Activated naive CD4-positive, alpha-beta T cell treated with anti-CD3 and anti-CD28 coated beads, Interleukin-2, amount 50 U/mL, for 72 hours (primary cell): ENCODE measurements at places on chromosomes 5 and 9.
A peak's percentile ranks its signal among the peaks of the same experiment; 100 is the strongest.

DNA sequence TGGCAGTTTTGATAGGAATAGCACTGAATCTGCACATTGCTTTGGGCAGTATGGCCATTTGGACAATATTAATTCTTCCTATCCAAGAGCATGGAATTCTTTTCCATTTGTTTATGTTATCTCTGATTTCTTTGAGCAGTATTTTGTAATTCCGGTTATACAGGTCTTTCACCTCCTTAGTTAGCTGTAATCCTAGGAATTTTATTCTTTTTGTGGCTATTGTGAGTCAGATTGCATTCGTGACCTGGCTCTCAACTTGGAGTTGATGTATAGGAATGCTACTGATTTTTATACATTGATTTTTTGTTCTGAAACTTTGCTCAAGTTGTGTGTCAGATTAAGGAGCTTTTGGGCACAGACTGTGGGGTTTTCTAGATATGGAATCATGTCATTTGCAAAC, 24.0 kb downstream of the TMEM161B start:
- DNase-seq, result no peak

- no peak for DNase-seq
Measured at GRCh38 chr5:88487066-88487465, 218.4 kb upstream of the TMEM161B start.

DNA sequence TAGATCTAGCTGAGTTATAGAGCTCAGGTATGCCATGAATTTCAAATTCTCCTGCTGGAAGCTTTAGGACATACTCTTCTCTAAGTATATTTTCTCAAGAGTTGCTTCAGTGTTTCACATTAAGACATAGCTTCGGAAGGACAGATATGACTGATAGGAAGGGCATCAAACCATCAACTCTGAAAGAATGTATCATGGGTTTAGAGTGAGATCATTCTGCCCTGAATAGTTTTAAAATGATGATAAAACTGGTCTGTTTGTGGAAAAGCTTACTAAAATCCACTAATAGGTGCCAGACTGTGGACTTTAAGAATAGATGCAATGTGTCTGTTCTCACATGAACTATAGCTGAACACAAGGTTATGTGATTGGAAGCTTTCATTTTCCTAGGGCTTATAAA, 8.4 kb downstream of the SPEF2 start:
- no peak for DNase-seq

- no peak for DNase-seq
Measured at GRCh38 chr9:113641100-113641885, 177.8 kb downstream of the RGS3 start.

DNA sequence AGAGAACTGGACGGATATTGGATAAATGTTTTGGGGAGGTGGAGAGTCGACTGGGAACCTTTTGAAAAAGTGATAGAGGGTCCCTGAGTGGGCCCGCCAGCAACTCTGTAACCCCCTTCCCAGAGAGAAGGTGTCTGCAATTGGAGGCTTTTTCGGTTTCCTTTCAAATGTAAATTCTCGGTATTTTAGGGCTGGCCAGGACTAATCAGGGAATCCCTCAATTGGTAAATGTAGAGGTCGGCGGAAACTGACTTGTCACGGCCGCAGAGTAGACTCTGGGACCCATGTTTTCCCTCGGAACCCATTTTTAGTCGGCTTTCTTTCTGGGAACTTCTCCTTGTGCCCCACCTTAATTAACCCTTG, 524 bp downstream of the CCNB1 start:
- no peak for DNase-seq

GRCh38 chr5:141814064-141814964, 63.9 kb downstream of the PCDH1 start:
- peak; percentile 60 for DNase-seq

DNA sequence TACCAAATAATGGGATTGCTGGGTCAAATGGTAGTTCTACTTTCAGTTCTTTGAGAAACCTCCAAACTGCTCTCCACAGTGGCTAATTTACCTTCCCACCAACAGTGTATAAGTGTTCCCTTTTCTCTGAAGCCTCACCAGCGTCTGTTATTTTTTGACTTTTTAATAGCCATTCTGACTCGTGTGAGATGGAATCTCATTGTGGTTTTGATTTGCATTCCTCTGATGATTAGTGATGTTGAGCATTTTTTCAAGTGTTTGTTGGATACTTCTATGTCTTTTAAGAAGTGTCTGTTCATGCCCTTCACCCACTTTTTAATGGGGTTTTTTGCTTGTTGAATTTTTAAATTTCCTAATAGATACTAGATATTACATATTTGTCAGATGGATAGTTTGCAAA, 28.4 kb upstream of the SUSD1 start:
- no peak for DNase-seq

- DNase-seq, result no peak
Measured at GRCh38 chr9:15842051-15842450, 289.2 kb downstream of the CCDC171 start.

DNA sequence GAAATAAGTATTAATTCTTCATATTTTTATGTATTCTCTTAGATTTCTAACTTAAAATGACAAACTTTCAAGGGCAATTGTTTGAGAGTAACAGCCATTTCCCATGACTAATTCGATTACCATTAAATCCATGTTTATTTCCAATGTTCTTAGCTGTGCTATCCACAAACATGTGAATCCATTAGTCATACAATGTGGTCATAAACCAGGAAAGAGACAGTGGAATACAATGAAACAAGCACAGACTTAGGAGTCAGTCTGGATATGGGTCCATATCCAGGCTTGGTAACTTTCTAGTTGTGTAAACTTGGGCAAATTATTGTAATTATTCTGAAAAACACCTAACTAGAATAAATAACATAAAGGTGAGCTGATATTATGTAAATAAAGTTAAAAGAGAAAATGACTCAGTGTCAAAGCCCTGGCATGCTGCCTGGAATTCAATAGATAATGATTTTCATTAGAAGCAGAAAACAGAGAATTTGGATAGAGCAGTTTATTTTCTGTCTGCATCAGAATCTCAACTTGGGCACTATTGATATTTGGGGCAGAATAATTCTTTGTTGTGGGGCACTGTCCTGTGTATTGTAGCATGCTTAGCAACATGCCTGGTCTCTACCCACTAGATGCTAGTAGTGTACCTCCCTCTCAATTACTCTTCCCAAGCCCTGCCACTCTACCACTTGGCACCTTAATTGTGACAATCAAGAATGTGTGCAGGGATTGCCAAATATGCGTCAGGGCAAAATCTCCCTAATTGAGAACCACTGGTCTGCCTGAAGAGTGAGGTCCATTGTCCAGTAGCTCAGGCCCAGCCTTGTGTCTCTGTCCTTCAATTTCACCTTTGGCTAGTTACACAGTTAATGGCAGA, 44.7 kb upstream of the SLC27A6 start:
- no peak for DNase-seq

DNA sequence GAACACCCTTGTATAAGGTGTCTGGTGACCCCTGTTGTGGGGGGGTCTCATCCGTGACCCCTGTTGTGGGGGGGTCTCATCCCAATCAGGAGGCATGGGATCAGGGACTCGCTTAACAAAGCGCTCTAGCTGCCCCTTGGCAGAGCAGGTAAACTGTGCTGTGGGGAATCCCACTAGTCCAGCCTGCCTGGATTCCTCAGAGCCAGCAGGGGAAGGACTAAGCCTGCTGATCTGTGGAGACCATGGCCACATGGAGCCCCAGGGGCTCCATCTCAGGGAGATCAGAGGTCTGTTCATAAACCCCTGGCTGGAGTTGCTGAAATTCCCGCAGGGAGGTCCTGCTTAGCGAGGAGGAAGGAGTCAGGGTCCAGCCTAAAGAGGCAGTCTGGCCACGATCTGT, 45.8 kb upstream of the TXNDC8 start:
- DNase-seq, result no peak

DNA sequence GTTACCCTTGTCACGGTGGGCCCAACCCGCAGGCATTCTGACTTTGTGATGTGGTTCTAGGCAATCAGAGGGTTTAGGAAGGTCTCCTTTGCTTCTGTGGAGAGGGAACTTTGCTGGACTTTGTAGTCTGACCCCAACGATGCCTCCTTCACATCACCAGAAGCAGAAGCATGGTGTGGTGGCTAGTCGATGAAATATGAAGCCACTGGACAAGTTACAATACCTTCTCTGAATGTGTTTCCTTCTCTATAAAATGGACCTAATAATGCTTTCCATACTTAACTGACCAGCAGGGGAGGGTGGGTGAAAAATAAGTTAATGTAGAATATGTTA, 607 bp downstream of the SPEF2 start:
- DNase-seq, result no peak

DNA sequence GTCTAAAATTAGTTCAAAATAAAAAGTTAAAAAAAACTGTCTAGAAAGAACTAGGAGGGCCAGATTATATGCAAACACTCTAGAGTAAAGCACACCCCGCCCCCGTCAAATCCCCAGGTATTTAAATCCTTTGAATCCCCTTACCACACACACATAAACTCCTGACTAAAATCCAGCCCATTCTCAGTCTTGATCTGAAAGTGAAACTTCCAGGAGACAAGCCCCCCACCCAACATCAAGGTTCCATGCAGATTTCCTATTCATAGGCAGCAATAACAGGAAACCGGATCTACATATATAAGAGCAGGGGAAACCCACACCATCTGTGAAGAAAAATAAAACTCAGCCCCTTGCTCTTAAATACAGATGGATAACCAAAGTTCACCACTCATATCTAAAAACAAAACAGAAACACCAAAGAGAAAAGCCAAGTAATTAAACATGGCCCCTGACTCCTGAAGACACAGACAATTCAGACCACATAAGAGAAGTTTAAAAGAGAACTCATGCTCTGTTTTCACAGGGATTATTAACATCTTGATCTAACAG, 42.3 kb downstream of the MARCHF3 start:
- peak; percentile 46 for DNase-seq

DNA sequence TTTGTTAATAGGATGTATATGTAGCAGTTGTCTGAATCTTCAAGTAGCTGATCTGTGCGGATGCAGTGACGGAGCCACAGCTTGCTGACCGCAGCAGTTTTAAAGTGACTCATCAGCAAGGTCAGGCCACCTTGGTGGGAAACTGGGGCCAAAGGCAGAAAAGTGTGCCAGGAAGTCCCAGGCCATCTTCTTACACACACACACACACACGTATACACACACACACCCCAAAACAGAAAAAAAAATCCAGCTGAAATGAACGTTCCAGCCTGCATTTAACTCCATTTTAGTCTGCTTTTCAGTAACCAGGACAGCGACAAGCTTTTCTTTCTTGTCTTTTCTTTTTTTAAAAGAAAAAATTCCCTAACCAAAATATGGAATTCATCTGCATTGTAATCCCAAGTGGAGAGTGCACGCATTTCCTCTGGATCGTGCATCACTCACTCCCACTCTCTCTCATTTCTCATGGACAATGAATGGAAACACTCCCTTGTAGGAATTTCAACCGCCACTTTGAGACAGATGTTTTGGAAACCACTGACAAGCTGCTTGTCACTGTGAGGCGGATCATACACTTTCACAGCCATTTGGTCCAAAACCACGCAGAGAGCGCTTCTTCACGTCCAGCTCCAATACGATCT, 103.9 kb downstream of the LHFPL2 start:
- no peak for DNase-seq

GRCh38 chr9:25472085-25472607, 206.1 kb downstream of the TUSC1 start:
- DNase-seq, result no peak

GRCh38 chr9:72814083-72814597, 138.7 kb downstream of the ALDH1A1 start:
- DNase-seq, result no peak

- DNase-seq, result no peak
Measured at GRCh38 chr9:78356634-78357033, 59.7 kb downstream of the PSAT1 start.

- DNase-seq, result no peak
Measured at GRCh38 chr5:150278046-150278730, 11.4 kb downstream of the CAMK2A start.

DNA sequence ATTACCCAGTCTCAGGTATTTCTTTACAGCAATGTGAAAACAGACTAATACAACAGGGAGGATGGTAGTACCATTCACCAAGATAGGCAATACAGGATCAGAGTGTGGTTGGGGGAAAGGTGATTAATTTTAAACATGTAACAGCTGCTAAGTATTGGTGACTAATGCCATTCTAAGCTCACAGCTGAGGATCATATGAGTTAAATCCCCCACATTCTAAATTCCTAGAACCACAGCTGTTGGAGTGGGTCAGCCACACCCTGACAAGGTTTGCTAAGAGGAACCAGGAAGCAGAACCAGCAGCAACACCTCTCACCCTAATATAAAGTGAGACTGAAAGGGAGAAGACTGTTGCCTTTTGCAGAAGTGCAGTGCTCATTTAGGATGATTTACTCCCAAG, 24.8 kb downstream of the HSPB3 start:
- DNase-seq, result no peak

DNA sequence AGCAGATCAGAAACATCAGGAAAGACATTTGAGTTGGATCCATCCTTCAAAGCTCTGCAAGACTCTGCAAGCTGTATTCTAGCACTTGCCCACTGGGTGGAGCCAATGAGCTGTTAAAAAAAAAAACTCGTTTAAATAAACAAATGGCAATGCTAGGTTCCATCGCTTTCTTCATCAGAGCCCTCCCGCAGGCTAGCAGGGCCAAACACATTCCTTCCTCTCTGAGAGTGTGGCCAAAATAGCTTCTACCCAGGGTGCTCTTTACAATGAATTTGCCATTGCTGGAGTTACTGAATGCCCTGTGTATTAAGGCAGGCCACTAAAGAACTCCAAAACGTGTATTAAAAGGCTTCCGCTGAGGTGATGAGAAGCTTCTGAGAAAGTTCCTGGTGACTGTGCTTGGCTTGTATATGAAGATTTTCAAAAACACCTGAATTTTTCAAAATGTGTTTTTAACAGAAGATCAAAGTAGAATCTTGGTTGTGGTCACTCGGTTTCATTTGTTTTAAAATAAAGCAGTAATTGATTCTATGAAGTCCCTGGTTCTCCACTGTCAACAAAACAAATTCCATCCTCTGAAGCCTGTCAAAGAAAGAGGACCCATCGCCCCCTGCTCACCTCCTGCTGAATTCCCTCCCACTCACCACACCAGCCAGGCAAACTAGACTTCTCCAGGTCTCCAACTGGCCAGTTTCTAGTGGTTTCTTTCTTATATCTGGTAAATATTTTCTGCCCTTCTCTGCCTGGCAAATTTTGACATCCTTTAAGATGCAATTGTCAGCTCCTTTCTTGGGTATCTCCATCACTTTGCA, 36.5 kb upstream of the EQTN start:
- DNase-seq, result peak; percentile 62

- no peak for DNase-seq
Measured at GRCh38 chr5:126363658-126364057, 59.6 kb upstream of the GRAMD2B start.
